ENCODE measurements at places on chromosomes 7 and 10. TPM values are rescaled to one million over a fixed set of nuclear protein-coding genes. Genes with fewer than 3 reads are reported as not detected.
A peak's percentile ranks its signal among the peaks of the same experiment; 100 is the strongest.

The ANXA8L1 gene
- total RNA-seq: not detected

- peaks cover 12% of the 10 kb centered on the region for H3K4me1 ChIP-seq
- no peak overlapping the region for H3K4me3 ChIP-seq
- H3K27me3 ChIP-seq: peaks cover 33% of the 10 kb centered on the region
- H3K36me3 ChIP-seq: no peaks in the 10 kb centered on the region
- H3K27ac ChIP-seq: no peak overlapping the region
- no peak for DNase-seq
Observed at GRCh38 chr7:159128767-159129166, 15.9 kb downstream of the VIPR2 start.

- H3K36me3 ChIP-seq: no peaks in the 10 kb centered on the region
- H3K27me3 ChIP-seq: no peaks in the 10 kb centered on the region
- no peak overlapping the region for H3K27ac ChIP-seq
Observed at GRCh38 chr10:97531401-97531986, 32.8 kb downstream of the UBTD1 start.

GRCh38 chr7:33961948-33962347 is 56.6 kb downstream of the BMPER start:
- no peaks in the 10 kb centered on the region for H3K36me3 ChIP-seq
- H3K27me3 ChIP-seq: no peaks in the 10 kb centered on the region
- DNase-seq: no peak
- no peak overlapping the region for H3K27ac ChIP-seq
- H3K4me3 ChIP-seq: no peak overlapping the region

DNA sequence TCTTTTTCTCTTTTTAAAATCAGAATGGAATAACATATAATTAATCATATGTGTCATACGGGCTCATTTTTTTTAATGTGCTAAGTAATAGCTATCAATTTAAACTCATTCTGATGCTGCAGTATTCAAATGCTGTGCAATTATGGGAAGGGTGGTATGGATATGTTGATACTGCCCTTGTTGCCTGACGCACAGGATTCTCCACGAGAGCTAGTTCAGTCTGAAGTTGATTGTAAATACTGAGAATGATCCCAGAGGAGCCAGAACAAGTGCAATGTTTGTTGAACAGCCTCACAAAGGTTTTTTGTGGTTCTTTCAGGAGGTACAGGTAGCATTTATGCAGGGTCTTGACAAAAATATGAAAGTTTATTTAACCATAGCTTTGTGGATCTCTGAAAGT is 13.4 kb downstream of the NPY start:
- H3K27ac ChIP-seq: no peak overlapping the region
- no peaks in the 10 kb centered on the region for H3K27me3 ChIP-seq

- no peaks in the 10 kb centered on the region for H3K27me3 ChIP-seq
- H3K36me3 ChIP-seq: no peaks in the 10 kb centered on the region
- peak; percentile 60 for DNase-seq
- no peak overlapping the region for H3K27ac ChIP-seq
Observed at GRCh38 chr10:100338434-100339036, 8.5 kb upstream of the SCD start.

DNA sequence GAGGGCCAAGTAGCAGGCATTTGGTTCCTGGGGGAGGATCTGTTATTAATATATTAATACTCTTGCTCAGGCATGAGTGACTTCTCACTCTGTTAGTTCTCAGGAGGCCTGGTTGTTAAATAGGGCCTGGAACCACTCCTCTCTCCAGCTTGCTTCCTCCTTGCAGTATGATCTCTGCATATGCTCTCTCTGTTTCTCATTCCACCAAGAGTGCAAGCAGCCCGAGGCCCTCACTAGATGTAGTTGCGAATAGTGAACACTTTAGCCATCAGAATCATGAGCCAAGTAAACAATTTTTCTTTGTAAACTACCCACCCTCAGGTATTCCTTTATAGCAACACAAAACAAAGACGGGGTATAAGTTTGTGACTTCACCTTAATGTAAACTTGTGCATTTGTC is 784.3 kb downstream of the DNAJB9 start:
- no peak for DNase-seq
- H3K27me3 ChIP-seq: no peaks in the 10 kb centered on the region
- H3K4me1 ChIP-seq: no peaks in the 10 kb centered on the region
- H3K4me3 ChIP-seq: no peak overlapping the region
- no peak overlapping the region for H3K27ac ChIP-seq

GRCh38 chr7:141649137-141649864 is 52.7 kb downstream of the DENND11 start:
- H3K27me3 ChIP-seq: no peaks in the 10 kb centered on the region
- peaks cover 7% of the 10 kb centered on the region for H3K36me3 ChIP-seq
- DNase-seq: no peak

DNA sequence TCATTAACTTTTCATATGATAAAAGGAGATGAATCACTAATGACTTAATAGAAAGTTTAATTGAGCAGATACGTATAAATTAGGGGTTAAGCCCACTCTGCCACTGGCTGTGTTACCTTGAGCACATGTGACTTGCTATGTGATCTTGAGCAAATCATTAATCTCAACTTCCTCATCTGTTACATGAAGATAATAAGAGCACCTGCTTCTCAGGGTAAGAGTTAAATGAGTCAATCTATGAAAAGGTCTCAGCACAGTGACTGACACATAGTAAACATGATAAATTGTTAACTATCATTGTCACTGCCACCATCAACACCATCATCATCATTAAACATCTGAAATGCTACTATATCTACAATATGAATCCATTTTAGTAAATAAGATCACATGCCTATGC is 110.8 kb downstream of the TPK1 start:
- DNase-seq: no peak
- H3K36me3 ChIP-seq: no peaks in the 10 kb centered on the region
- no peak overlapping the region for H3K4me3 ChIP-seq

- no peaks in the 10 kb centered on the region for H3K4me1 ChIP-seq
- no peak for DNase-seq
- H3K4me3 ChIP-seq: no peak overlapping the region
- no peak overlapping the region for H3K27ac ChIP-seq
- no peaks in the 10 kb centered on the region for H3K36me3 ChIP-seq
Observed at GRCh38 chr10:23891301-23891700, 317.6 kb upstream of the KIAA1217 start.
